ENCODE measurements at places on chromosomes 2 and 18. TPM values are rescaled to one million over a fixed set of nuclear protein-coding genes. Genes with fewer than 3 reads are reported as not detected.

DNA sequence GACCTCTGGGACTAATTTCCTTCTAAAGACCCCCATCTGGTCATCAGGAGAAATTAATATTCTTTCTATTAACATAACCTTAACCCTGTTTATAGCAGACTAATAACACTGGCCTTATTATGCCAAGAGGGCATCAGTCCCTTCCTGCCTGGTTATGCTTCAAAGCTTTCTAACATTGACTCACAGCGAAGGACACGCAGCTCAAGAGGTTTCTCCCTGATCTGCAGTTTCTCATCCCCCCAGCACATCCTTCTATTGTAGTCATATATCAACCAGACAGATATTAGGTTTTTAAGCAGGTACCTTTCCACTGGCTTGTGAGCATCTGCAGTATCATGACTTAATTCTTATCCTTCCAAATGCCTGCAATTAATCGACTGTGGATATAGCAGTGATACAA lies 100.0 kb upstream of the CXCR4 start:
- H3K36me3 ChIP-seq, result no peaks in the 10 kb centered on the region
- no peaks in the 10 kb centered on the region for H3K27me3 ChIP-seq
- no peak overlapping the region for H3K4me3 ChIP-seq
- H3K4me1 ChIP-seq, result 0 out of 2 replicates have a peak, but pooled peaks cover 7% of the 10 kb centered on the region
- no peak overlapping the region for H3K27ac ChIP-seq
- no peak for DNase-seq

GRCh38 chr2:45978302-45978859 lies 318.8 kb upstream of the EPAS1 start:
- no peaks in the 10 kb centered on the region for H3K36me3 ChIP-seq
- DNase-seq, result no peak

- H3K36me3 ChIP-seq, result no peaks in the 10 kb centered on the region
- no peak overlapping the region for H3K4me3 ChIP-seq
- no peaks in the 10 kb centered on the region for H3K27me3 ChIP-seq
- 0 out of 2 replicates have a peak, but pooled peaks cover 5% of the 10 kb centered on the region for H3K4me1 ChIP-seq
- no peak for DNase-seq
Observed at GRCh38 chr18:48334845-48335244, 74.3 kb downstream of the ZBTB7C start.

DNA sequence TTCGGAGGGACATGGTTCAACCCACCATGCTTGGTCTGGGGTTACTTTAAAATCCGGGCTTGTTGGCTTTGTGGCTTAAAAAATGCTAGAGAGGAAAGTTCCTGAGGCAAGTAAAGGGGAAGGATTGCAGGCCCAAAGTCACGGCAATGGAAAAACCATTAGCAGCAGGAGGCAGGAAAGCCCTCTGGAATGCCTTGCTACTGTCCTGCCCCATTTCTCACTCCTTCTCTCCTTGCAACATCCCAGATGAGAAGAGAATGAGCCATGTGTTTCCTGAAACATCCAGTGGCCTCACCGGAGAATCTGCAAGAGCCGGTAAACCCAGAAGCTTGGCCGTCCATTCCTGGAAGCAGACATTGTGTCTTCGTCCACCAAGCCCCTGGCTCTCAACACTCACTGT lies 97.4 kb upstream of the LCLAT1 start:
- H3K4me3 ChIP-seq, result no peak overlapping the region
- H3K4me1 ChIP-seq, result no peaks in the 10 kb centered on the region
- H3K36me3 ChIP-seq, result no peaks in the 10 kb centered on the region
- H3K27me3 ChIP-seq, result no peaks in the 10 kb centered on the region
- H3K27ac ChIP-seq, result no peak overlapping the region
- no peak for DNase-seq

DNA sequence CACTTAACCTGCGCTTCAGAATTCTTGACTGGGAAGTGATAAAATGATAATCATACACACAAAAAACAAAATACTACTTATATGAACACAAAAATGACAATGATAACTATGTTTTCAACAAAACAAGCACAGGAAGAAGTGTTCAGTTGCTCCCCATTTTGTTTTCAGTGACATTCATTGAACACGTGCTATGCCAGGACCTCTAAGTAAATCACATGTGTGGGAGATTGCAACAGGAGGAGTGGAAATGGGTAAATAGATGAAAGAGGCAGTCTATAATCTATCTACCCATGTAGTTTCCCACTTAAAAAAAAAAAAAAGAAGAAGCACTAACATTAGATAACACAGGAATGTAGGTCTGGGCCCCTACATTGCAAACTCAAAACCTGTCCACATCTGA lies 183.5 kb upstream of the HNRNPA3 start:
- no peaks in the 10 kb centered on the region for H3K4me1 ChIP-seq
- H3K36me3 ChIP-seq, result no peaks in the 10 kb centered on the region
- no peak for DNase-seq

DNA sequence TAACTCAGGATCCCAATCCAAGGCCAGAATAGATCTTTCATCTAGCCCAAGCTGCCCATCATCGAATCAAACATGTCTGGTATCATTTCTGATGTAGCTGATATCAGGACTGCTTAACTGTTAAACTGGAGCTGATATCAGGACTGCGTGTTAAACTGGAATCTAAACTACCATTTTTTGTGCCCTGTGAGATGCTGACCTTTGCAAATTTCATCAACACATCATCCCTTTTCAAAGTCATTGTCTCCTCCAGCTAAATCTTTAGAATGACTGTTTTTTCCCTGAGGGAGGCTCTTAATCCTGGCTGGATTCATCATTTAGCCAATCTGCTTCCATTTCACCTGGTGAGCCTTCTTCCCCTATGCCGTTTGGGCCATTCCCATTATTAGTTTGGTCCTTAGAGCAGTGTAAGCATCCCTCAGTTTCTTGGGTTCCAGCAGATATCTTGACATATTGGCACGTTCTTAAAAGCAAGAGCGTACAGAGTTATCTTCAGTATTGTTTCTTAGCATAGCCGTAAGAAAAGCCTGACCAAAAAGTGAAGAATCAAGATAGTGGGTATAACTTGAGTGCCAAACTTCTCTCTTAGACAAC lies 12.3 kb downstream of the RPL31 start:
- no peaks in the 10 kb centered on the region for H3K27me3 ChIP-seq
- peaks cover 4% of the 10 kb centered on the region for H3K36me3 ChIP-seq
- DNase-seq, result no peak

DNA sequence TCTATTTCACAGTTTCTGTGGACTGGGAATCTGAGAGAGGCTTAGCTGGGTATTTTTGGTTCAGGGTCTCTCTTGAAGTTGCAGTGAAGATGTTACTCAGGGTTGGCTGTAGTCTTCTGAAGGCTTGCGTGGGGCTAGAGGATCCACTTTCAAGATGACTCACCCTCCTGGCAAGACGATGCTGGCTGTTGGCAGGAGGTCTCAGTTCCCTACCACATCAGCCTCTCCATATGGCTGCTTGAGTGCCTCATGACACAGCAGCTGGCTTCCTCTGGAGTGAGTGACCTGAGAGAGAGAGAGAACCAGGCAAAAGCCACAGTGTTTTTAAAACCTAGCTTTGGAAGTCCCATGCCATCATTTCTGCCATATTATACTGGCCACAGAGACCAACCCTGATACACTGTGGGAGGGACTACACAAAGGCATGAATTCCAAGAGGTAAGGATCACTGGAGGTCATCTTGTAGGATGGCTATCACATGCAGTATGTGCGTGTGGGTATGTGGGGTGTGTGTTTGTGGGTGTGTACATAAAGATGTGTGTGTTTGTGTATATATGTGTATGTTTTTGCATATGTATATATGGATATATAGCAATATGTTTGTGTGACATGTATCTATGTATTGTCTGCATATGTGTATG lies 25.1 kb downstream of the DNPEP start:
- no peaks in the 10 kb centered on the region for H3K36me3 ChIP-seq
- no peaks in the 10 kb centered on the region for H3K27me3 ChIP-seq
- no peak overlapping the region for H3K27ac ChIP-seq
- no peaks in the 10 kb centered on the region for H3K4me1 ChIP-seq
- DNase-seq, result no peak

DNA sequence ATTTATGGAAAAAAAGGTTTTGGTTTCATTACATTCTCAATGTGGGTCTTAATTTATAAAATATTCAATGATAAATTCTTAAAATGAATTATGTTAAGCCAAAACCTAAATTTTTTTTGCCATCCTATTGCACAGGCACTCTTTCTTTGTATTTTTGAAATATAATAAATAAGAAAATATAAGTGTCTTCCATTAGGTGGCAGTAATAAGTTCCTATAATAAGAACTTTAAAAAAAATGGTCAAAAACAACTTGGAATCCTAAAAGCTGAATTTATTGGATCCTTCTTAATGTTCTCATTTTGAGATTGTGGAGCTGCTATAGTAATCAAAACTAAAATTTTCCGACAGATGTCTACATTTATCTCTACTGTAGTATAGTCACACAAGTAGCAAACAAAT lies 5.7 kb downstream of the CALCRL start:
- H3K27ac ChIP-seq, result no peak overlapping the region
- no peaks in the 10 kb centered on the region for H3K27me3 ChIP-seq

- no peaks in the 10 kb centered on the region for H3K27me3 ChIP-seq
- no peak for DNase-seq
- H3K36me3 ChIP-seq, result no peaks in the 10 kb centered on the region
Observed at GRCh38 chr2:109208071-109208950, 79.3 kb downstream of the SH3RF3 start.

DNA sequence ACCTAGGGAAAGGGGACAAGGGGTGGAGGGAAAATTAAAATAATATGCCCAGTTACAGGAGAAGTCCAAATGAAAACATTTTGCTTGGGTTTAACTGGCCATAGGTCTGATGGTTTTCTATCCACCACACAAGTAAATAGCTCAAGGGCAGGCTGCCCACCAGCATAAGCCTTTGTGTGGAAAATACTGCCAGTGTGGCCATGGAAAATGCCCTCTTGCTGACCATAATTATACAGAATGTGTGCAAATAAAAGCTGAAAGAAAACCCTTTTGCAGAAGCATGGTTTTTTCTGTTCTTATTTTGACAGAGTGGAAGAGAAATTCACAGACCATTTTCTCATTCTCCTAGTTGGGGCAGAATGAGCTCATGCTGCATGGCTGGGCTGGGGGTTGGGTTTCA lies 111.3 kb upstream of the SIX2 start:
- no peaks in the 10 kb centered on the region for H3K36me3 ChIP-seq
- no peak overlapping the region for H3K27ac ChIP-seq
- DNase-seq, result no peak
- no peak overlapping the region for H3K4me3 ChIP-seq
- H3K27me3 ChIP-seq, result no peaks in the 10 kb centered on the region

- H3K27ac ChIP-seq, result peak overlapping the region; percentile 23
- no peaks in the 10 kb centered on the region for H3K36me3 ChIP-seq
- H3K4me3 ChIP-seq, result no peak overlapping the region
- DNase-seq, result no peak
- H3K4me1 ChIP-seq, result peaks cover 35% of the 10 kb centered on the region
- H3K27me3 ChIP-seq, result no peaks in the 10 kb centered on the region
Observed at GRCh38 chr2:28664120-28664842, 87.3 kb upstream of the PPP1CB start.

DNA sequence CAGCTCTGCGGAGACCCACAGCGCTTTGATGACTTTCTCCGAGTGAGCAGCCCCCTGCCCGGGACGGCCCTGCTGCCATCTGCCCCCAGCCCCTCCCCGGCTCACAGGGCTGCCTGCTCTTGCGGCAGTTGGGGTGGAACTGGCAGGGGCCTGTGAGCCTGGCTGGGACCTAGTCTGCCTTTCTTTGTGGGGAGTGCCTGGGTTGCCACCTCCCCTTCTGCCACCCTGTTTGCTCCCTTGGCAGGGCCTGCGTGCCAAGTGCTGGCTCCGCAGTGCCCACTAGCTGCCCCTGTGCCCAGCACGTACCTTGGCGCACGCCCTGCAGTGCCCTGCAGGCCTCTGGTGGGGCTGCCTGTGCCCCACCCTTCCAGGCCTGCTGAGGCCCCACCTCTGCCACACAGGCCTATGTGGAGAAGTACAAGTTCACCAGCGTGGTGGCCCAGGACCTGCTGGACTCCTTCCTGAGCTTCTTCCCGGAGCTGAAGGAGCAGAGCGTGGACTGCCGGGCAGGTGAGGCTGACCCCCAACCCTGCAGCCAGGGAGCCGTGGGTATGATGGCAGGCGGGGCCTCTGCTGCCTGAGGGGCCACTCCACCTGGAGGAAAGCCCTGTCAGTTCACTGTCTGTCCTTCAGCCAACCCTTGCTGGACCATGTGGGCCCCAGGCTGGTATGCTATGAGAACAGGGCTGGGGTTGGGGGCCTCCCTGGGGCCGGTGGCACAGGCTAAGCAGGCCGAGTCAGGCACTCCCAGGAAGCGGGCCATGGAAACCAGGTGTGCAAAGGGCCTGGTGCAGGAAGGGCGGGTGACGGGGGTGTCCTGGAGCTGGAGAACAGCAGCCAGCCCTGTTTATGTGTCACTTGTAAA lies 7.0 kb downstream of the RNPEPL1 start:
- H3K27ac ChIP-seq, result no peak overlapping the region
- H3K4me1 ChIP-seq, result no peaks in the 10 kb centered on the region
- H3K36me3 ChIP-seq, result peaks cover 1% of the 10 kb centered on the region
- H3K27me3 ChIP-seq, result no peaks in the 10 kb centered on the region
- H3K4me3 ChIP-seq, result no peak overlapping the region
- DNase-seq, result no peak

DNA sequence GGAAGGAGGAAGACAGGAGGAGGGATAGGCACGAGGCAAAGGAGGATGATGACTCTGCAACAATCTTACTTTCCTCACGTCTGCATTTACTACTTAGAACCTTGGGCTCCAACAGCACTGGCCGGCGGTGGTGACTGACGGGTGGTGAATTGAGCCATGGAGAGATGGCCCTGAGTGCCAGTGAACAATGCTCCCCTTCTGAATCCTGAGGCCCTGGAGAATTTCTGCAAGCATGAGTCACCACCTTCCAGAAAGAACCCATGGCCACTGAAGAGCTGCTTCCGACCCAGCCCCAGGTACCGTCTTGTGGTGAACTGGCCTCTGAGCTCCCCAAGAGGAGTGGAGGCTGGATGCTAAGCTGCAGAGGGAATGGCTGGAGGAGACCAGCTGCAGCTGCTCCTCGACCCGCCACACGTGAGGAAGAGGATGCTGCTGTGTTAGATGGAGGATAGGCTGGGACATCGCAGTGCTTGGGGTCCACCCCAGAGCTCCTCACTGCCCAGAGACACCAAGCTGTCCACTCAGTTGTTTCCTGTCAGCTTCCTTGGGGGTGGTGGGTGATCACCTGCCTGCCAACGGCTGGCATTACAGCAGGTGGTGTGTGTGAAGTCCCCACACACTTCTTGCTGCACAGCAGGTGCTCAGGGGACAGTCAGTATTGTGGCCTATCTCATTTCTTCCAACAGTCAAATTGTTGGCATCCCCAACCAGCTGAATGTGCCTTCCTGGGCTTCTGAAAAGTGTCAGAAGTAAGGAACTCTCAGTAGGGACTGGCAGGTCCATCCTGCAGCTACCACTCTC lies 186.5 kb upstream of the ID2 start:
- no peak overlapping the region for H3K27ac ChIP-seq
- H3K36me3 ChIP-seq, result no peaks in the 10 kb centered on the region
- H3K4me3 ChIP-seq, result no peak overlapping the region
- DNase-seq, result no peak

GRCh38 chr2:134458950-134459349 lies 205.1 kb downstream of the MGAT5 start:
- no peak for DNase-seq
- no peak overlapping the region for H3K27ac ChIP-seq
- no peaks in the 10 kb centered on the region for H3K36me3 ChIP-seq
- H3K4me3 ChIP-seq, result no peak overlapping the region
- no peaks in the 10 kb centered on the region for H3K27me3 ChIP-seq

The NMS gene
- not detected for total RNA-seq

The SMYD1 gene
- total RNA-seq, result not detected

The SLC30A3 gene
- total RNA-seq, result 4.3 TPM

The CCT7 gene
- total RNA-seq, result 450 TPM

The NEUROD1 gene
- not detected for total RNA-seq

The SPP2 gene
- not detected for total RNA-seq

The HOXD4 gene
- 1.2 TPM for total RNA-seq

The PELI1 gene
- total RNA-seq, result 64.1 TPM

The UGT1A10 gene
- total RNA-seq, result 1.0 TPM

The UGT1A5 gene
- 1.2 TPM for total RNA-seq

The PCARE gene
- not detected for total RNA-seq
